Activated T-cell treated with anti-CD3 and anti-CD28 coated beads, Interleukin-2, amount 50 U/mL, for 4 hours (primary cell): ENCODE measurements at places on chromosomes 3 and 15. TPM values are rescaled to one million over a fixed set of nuclear protein-coding genes. Genes with fewer than 3 reads are reported as not detected.

LDHAL6B gene
- not detected for total RNA-seq

SHQ1 gene
- total RNA-seq: 52.1 TPM

GOLGA6A gene
- not detected for total RNA-seq

UBAP1L gene
- total RNA-seq: 5.2 TPM

CCDC9B gene
- total RNA-seq: 0.13 TPM

DUOXA2 gene
- total RNA-seq: not detected

GABRG3 gene
- not detected for total RNA-seq

MEGF11 gene
- not detected for total RNA-seq

GOLGA8O gene
- not detected for total RNA-seq

EMC7 gene
- 73.4 TPM for total RNA-seq

CPNE9 gene
- 0.19 TPM for total RNA-seq

LNP1 gene
- 0.94 TPM for total RNA-seq

OXTR gene
- 0.41 TPM for total RNA-seq

PLXNA1 gene
- total RNA-seq: 33.1 TPM

FAM81A gene
- total RNA-seq: 0.40 TPM

CLSTN2 gene
- total RNA-seq: 0.10 TPM

KLF15 gene
- 0.18 TPM for total RNA-seq

SKOR1 gene
- total RNA-seq: 0.34 TPM

GPX1 gene
- total RNA-seq: 152 TPM

CASR gene
- 0.16 TPM for total RNA-seq

SPTBN5 gene
- total RNA-seq: 0.16 TPM
